ENCODE measurements at places on chromosomes 7 and 10.

DNA sequence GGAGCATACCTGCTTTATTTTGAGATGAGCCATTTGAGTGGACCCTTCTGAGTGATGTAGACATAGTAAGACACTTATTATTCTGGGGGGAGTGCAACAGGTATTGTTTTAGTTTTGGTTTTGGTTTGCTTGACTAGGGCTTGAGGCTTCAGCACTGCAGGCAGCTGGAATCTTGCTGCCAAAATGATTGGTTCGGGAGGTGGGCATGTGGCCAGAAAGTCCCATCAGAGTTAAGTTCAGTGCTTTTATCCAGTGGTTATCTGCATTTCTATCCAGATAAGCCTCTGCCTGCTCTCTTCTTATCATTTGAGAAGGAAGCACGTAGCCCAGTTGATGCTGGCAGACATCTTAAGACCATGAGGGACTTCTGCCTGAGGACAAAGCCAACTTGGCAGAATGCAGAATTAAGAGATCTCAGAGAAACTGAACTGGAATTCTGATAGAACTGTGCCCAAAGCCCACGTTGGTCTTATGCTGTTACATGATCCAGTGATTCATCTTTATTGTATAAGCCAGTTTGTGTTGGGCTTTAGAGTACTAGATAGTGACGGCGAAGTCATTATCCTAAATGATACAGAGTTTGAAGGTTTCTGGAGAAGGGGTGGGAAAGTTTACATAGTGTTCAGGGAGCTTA is 9.6 kb upstream of the JAZF1 start:
- no peaks in the 10 kb centered on the region for H3K27me3 ChIP-seq
- DNase-seq, result no peak
- no peaks in the 10 kb centered on the region for H3K4me1 ChIP-seq
- no peak overlapping the region for H3K27ac ChIP-seq
- H3K4me3 ChIP-seq, result no peak overlapping the region
- H3K36me3 ChIP-seq, result no peaks in the 10 kb centered on the region

DNA sequence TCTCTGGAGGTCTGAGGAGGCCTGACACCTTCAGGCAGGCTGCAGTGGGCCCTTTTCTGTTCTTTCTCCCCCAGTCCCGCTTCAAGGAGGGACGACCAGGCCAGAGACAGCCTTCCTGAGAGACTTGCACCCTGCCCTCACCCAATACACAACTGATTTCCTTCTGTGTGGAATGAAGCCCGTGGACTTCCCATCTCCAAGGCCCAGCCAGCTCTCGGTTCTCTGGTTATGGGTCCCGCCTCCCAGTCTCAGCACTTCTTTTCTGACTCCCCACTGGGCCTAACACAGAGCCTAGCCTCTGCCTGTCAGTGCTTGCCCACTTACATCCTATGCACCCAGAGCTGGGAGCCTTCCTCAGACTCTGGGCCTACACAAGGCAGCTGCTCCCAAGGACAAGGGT is 24.1 kb upstream of the ADCYAP1R1 start:
- no peaks in the 10 kb centered on the region for H3K36me3 ChIP-seq
- H3K27me3 ChIP-seq, result no peaks in the 10 kb centered on the region
- DNase-seq, result no peak
- H3K4me3 ChIP-seq, result no peak overlapping the region
- no peaks in the 10 kb centered on the region for H3K4me1 ChIP-seq

DNA sequence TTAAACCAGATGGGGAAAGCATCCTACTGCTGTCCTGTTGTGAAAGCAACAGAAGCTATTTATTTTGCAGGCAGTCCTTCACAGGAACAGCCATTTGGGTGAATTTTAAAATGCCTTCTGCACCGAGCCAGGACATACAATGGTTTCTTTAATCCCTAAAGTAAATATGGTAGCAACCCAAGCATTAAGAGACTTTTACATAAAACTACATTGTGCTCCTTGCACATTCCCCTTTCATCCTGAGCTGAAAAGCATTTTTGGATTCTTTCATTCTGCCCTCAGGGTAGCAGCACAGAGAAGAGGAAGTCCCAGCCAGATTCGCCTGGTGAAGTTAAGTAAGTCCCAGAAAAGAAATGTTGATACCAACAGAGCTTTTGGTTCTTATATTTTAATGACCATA is 84.0 kb upstream of the FAM3C start:
- no peak overlapping the region for H3K4me3 ChIP-seq
- H3K27me3 ChIP-seq, result no peaks in the 10 kb centered on the region
- no peaks in the 10 kb centered on the region for H3K36me3 ChIP-seq
- no peak overlapping the region for H3K27ac ChIP-seq
- H3K4me1 ChIP-seq, result peaks cover 12% of the 10 kb centered on the region
- no peak for DNase-seq

DNA sequence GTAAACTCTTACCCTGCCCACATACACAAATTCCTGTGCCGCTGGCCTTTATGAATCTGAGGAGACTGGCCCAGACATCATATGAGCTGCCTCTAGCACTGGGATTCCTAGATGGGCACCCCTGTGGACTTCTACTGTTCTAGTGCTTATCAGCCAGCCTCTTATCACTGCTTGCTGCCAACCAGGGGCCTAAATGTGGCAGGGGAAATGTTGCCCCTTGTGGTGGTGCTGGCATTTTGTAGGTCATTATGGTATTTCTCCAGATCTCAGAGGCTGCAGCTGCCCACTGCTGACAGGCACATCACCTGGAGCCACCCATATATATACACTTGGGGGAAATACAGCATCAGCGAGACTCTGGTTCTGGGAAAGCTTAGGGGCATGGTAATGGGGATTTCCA is 5.4 kb downstream of the SFR1 start:
- no peak overlapping the region for H3K27ac ChIP-seq
- no peaks in the 10 kb centered on the region for H3K36me3 ChIP-seq
- no peak for DNase-seq
- no peak overlapping the region for H3K4me3 ChIP-seq

DNA sequence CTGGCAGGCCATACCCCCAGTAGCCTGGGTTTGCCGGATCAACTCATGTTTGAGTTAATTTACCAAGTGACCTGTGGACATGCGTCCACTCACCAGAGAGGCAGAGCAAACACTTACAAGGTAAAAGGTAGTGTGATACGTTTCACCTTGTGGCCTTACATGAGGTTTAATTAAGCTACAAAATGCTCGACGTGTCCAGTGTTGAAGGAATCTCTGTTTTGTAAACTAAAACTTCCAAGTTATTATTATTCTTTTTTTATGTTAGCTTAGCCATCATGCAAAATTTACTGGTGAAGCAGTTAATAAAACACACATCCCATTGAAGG is 42.9 kb downstream of the RGS10 start:
- H3K27ac ChIP-seq, result no peak overlapping the region
- no peaks in the 10 kb centered on the region for H3K36me3 ChIP-seq
- no peak overlapping the region for H3K4me3 ChIP-seq

GRCh38 chr7:128838109-128838779 is 8.0 kb downstream of the FLNC start:
- H3K36me3 ChIP-seq, result no peaks in the 10 kb centered on the region
- peaks cover 2% of the 10 kb centered on the region for H3K27me3 ChIP-seq
- H3K4me1 ChIP-seq, result peaks cover 19% of the 10 kb centered on the region
- DNase-seq, result no peak
- H3K4me3 ChIP-seq, result no peak overlapping the region

- H3K36me3 ChIP-seq, result no peaks in the 10 kb centered on the region
- no peak overlapping the region for H3K4me3 ChIP-seq
- H3K4me1 ChIP-seq, result no peaks in the 10 kb centered on the region
- H3K27me3 ChIP-seq, result no peaks in the 10 kb centered on the region
- no peak overlapping the region for H3K27ac ChIP-seq
- DNase-seq, result no peak
Observed at GRCh38 chr7:75628055-75628454, 110.7 kb downstream of the HIP1 start.

- no peaks in the 10 kb centered on the region for H3K36me3 ChIP-seq
- H3K27ac ChIP-seq, result no peak overlapping the region
- no peaks in the 10 kb centered on the region for H3K4me1 ChIP-seq
- DNase-seq, result no peak
- no peak overlapping the region for H3K4me3 ChIP-seq
- no peaks in the 10 kb centered on the region for H3K27me3 ChIP-seq
Observed at GRCh38 chr10:62426600-62426999, 52.4 kb downstream of the ZNF365 start.

- no peaks in the 10 kb centered on the region for H3K36me3 ChIP-seq
- H3K4me3 ChIP-seq, result no peak within 1 kb of the TSS
- H3K27me3 ChIP-seq, result peaks cover 38% of the 10 kb centered on the region
- peaks cover 12% of the 10 kb centered on the region for H3K4me1 ChIP-seq
Observed at GRCh38 chr10:80356563-80356988, at the start of the genes DYDC1 and DYDC2. Gene DYDC1, minus strand, starts transcription at chr10:80356755. Its CDS starts 4,154 bp downstream, at chr10:80352601. Gene DYDC2, plus strand, starts transcription at chr10:80356781. Its CDS starts 5,663 bp downstream, at chr10:80362444.

DNA sequence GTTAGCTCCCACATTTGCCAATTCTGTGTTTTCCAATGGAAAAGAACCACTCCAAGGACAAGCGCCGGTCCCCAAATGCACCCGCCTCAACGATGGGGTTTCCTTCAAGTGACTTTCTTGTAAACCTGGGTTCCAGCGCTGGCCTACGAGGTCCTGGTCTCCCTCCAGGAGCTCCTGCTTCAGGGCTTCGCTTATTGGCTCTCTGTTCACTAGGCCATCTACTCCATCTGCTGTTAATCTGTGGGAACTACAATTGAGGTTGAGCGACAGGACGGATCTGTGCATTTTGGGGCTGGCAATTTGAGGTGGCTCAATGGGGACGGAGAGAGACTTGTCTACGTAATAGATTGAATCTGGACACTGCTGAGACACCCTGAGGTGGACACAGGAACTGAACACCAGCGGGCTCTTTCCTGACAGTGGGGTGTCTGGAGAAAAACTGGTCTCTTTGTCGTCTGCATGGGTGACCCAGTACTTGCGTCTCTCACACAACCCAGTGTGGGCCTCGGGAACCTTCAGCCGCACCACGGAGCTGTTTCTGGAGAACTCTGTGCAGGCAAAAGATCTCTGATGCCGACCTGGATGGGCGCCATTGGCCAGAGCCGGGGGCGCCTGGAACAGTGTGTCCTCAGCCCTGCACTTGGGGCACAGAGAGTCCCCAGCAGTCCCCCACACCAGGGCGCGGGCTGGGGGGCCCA is 115.9 kb upstream of the ADAM12 start:
- no peak overlapping the region for H3K4me3 ChIP-seq
- no peaks in the 10 kb centered on the region for H3K4me1 ChIP-seq
- H3K27me3 ChIP-seq, result no peaks in the 10 kb centered on the region
- DNase-seq, result peak; percentile 12
- H3K36me3 ChIP-seq, result no peaks in the 10 kb centered on the region

DNA sequence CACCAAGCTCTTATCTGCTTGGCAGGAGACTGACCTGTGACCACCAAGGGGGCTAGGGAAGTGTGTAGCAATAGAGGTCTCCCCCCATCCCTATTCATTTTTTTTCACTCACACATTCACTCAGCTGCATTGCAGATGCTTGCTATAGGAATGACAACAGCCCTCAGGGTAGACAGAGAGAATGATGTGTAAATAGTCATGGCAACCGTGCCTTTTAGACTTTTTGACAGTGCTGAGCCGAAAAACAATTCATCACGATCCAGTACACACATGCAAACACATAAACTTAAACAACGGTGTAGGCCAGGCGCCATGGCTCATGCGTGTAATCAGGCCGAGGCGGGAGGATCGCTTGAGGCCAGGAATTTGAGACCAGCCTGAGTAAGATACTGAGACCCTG is 7.6 kb upstream of the ELN start:
- H3K27me3 ChIP-seq, result no peaks in the 10 kb centered on the region
- H3K4me3 ChIP-seq, result no peak overlapping the region
- no peak overlapping the region for H3K27ac ChIP-seq
- no peak for DNase-seq

DNA sequence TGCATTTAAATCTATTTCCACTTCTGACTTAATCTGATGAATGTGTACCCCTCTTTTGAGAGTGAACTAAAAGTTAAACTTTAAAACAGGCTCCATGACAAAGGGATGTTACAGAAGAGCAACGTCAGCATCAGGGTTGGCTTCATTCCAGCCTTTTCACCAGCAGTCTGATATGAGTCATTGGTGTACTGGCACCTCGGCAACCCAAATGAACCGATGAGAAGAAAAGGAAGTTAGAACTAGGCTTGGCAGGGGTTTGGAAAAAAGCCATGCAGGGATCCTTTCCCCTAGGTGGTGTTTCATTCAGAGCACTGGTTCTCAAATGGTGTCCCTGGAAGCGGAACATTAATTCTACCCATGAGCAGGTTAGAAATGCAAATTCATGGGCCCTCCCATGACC is 53.6 kb downstream of the SEC61G start:
- DNase-seq, result no peak
- no peaks in the 10 kb centered on the region for H3K4me1 ChIP-seq
- H3K4me3 ChIP-seq, result no peak overlapping the region
- H3K27me3 ChIP-seq, result no peaks in the 10 kb centered on the region

DNA sequence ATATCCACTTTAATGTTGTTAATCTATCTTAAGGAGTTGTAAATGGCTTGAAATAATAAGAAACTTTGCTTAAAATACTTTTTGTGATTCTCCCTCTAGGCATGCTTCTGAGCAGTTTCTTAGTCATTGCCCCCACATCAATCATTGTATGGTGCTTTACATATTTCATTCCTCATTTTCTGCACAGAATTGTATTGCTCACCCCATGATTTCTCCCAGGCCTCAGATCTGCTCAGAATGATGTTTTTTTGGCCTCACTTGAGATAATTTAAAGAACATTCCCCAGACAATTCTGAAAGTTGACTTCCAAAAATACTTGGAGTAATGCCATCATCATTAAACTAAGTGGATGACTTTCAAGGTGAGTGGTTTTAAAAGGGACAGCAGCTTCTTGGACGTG is 82.1 kb upstream of the PRPS1L1 start:
- H3K36me3 ChIP-seq, result no peaks in the 10 kb centered on the region
- H3K27me3 ChIP-seq, result no peaks in the 10 kb centered on the region
- no peaks in the 10 kb centered on the region for H3K4me1 ChIP-seq
- H3K27ac ChIP-seq, result no peak overlapping the region

GRCh38 chr7:21624320-21624719 is 81.5 kb downstream of the DNAH11 start:
- no peak overlapping the region for H3K4me3 ChIP-seq
- DNase-seq, result no peak
- H3K27ac ChIP-seq, result no peak overlapping the region
- H3K27me3 ChIP-seq, result no peaks in the 10 kb centered on the region

DNA sequence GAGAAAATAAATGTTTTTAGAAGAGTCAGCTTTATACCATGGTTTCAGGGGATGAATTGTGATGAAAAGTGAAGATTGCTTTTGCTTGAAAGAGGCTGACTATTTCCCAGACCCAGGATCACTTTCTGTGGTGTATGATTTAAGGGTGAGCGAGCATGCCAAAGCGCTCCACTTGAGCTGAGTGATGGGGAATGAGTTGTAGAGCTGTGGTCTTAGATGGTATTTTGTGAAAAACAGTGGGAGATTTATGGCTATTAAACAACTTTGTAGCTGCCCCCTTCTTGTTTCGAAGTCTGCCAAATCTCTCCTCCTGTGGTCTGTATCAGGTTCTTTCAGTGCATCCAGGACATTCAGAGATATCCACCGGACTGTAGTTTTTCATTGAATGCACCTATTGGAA is 888.2 kb downstream of the LRMDA start:
- H3K27ac ChIP-seq, result no peak overlapping the region
- H3K27me3 ChIP-seq, result no peaks in the 10 kb centered on the region
- no peaks in the 10 kb centered on the region for H3K36me3 ChIP-seq
- no peak overlapping the region for H3K4me3 ChIP-seq
- DNase-seq, result no peak

GRCh38 chr7:71886046-71886445 is 526.1 kb downstream of the CALN1 start:
- no peak overlapping the region for H3K4me3 ChIP-seq
- no peaks in the 10 kb centered on the region for H3K27me3 ChIP-seq
- DNase-seq, result no peak

Data from transverse colon (tissue), 4 donors.